ENCODE measurements at places on chromosomes 3 and 15.

GRCh38 chr3:115388166-115388565, 235.1 kb upstream of the GAP43 start:
- no peak for DNase-seq

GRCh38 chr3:139764936-139765335, 87.2 kb upstream of the NMNAT3 start:
- no peak for DNase-seq

DNA sequence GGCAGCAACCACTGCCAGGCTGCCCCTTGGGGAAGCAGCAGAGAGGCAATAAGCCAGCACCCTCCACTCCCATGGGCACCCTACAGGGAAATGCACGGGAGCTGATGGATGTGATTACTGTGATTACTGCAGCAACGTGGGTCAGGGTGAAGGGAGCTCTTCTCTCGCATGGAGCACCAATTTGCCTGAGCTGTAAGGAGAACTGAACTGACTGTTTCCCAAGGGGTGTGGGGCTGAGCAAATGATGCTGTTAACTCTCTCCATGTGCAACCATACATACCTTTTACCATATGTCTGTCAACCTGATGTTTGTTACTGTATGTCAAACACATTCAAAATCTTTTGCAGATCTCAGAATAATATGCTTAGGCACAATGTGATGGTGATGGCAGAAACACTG, 680.6 kb downstream of the SQOR start:
- DNase-seq = no peak

GRCh38 chr3:63878394-63879060, 14.9 kb downstream of the ATXN7 start:
- DNase-seq = no peak

DNA sequence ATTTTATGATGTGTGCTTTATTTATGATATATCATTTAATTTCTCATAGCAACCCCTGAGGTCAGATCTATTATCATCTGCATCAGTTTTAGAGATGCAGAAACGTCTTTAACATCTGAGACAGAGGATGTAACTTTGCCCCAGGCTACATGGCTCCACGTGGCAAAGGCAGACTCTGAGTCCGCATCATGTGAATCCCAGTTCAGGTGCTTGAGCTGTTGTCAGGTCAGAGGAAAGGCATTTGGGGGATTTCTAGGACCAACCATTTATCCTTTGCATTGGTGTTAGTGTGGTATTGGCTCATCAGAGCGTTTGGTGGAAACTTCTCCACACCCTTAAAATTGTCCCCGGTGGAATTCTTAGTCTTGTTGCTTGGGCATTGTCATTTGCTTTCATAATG, 10.8 kb downstream of the CACNA2D3 start:
- DNase-seq = no peak

- no peak for DNase-seq
These were observed 8.3 kb downstream of the SLC9A9 start for GRCh38 chr3:143839980-143840379.

DNA sequence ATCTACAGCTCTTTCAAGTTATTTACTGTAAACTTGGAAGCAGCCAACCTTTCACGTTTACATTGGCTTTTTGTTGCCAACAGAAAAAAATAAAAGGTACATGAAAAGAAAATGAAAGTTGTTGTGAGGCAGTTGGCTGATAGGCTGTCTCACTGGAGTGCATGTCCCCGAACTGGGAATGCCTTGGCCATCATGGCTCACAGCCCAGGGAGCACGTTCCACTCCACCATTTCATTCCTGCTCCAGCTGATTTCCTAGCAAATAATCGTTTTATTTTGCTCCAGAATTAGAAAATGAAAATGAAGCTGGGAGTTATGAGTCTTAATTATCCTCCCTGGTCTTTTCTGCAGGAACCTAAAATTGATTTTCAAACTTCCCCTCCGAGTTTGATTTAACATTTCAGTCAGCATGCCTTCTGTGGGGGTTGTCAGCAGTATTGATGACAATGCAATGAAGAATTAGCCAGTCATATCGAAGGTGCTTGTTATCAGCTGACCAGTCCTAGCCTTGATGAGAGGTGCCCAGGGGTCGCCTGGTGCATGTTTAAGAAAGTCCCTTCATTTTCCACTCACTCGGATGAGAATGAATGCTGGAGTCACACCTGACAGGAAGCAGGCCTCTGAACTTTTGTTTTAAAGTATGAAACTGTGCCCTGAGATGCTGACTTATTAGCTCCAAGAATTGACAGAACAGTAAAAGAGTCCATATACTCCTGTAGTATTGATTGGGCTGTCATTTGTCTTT, 293.7 kb upstream of the TRIM42 start:
- DNase-seq = no peak

GRCh38 chr3:117217355-117217754, 507.8 kb downstream of the TUSC7 start:
- DNase-seq = no peak

- DNase-seq = no peak
These were observed 41.8 kb upstream of the UBE2E2 start for GRCh38 chr3:23161308-23161707.

GRCh38 chr15:58477170-58477569, 45.4 kb downstream of the LIPC start:
- no peak for DNase-seq

- DNase-seq = no peak
These were observed 38.7 kb upstream of the FBN1 start for GRCh38 chr15:48683991-48684765.

All from NCI-H187 treated with DMSO at 0.1 percent for 48 hours (cell line).